Mucosa of gallbladder (tissue), 1 donor: ENCODE measurements at places on chromosomes 2 and 18. TPM values are rescaled to one million over a fixed set of nuclear protein-coding genes. Genes with fewer than 3 reads are reported as not detected.

Gene PAX3
- not detected for total RNA-seq

- no peak for DNase-seq
These were observed 630 bp upstream of the ZNF512 start for GRCh38 chr2:27582129-27582694.

DNA sequence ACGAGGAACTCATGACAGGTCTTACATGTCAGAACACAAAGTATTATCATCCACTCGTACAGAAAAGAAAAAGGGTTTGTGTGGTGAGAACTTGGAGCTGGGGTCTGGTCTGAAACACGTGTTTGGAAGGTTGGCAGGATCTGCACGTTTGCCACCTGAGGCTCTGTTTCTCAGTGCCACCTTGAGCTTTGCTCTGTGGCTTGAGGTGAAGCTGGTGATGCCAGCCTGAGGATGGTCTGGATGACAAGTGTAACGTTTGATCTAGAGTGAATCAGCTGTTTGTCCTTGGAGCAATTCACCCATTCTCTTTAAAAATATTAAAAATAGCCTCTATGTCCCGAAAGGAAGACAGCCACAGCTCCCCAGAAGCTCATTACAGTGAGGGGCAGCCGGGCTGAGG lies 45.4 kb upstream of the KLF11 start:
- no peak for DNase-seq

GRCh38 chr2:136247204-136247950 lies 129.4 kb upstream of the CXCR4 start:
- DNase-seq = no peak

GRCh38 chr18:47888156-47888555 lies 42.3 kb downstream of the SMAD2 start:
- DNase-seq = no peak

DNA sequence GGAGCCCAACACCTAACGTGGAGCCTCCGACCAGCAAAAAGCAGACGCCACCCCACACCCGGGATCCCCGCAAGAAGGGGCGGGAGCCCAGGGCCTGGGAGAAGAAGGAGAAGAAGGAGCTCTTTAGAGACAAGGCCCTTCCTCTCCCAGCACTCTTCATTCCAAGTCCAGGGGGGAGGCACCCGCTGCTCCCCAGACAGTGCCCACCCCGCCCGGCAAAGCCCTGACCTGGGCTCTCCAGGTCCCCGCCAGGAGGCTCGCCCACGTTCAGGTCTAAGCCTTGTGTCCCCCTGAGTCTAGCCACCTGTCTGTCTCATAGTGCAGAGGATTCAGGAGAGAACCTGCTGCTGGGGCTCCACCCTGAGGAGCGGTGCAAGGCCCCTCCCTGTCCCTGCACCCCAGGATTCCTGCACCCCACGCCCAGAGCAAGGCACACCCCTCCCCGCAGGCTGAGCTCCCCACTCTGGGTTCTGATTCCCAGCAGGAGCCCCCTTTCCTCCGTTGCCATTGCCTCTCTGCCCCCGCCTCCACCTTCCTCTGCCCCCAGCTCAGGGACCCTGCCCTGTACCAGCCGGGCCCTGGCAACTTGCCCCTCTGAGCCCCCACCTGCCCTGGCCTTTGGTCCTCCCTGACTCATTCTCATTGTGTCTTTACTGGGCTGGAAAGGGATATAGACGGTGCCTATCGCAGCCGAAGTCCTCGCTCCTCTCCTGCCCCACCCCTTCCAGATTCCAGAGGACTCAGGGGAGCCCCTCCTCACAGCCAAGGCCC lies 33.5 kb upstream of the GPC1 start:
- no peak for DNase-seq
